ENCODE measurements at places on chromosomes 7 and 10.
A peak's percentile ranks its signal among the peaks of the same experiment; 100 is the strongest.

- DNase-seq: no peak
Measured at GRCh38 chr7:99365318-99366141, 9.0 kb upstream of the ARPC1B start.

DNA sequence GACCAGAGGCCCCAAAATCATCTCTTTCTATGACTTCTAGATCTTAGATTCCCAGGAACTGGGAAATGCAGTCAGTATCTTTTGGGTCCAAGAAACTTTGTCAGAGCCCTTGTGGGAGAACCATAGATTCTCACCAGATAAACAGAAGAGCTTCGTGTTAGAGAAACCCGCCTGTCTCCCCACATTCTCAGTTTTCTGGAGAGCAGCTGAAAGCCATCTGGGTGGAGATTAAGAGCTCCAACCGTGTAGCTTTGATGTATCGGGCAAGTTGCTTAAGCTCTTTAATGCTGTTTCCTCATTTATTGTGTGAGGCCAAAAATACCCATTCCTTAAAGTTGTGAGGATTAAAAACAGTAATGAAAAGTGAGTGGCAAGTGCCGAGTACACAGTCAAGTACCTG lies 107.6 kb downstream of the WDR37 start:
- no peak for DNase-seq

- DNase-seq: peak; percentile 68
Measured at GRCh38 chr10:127243490-127244272, 47.3 kb upstream of the INSYN2A start.

- peak; percentile 15 for DNase-seq
Measured at GRCh38 chr7:115471891-115472290, 550.0 kb downstream of the MDFIC start.

DNA sequence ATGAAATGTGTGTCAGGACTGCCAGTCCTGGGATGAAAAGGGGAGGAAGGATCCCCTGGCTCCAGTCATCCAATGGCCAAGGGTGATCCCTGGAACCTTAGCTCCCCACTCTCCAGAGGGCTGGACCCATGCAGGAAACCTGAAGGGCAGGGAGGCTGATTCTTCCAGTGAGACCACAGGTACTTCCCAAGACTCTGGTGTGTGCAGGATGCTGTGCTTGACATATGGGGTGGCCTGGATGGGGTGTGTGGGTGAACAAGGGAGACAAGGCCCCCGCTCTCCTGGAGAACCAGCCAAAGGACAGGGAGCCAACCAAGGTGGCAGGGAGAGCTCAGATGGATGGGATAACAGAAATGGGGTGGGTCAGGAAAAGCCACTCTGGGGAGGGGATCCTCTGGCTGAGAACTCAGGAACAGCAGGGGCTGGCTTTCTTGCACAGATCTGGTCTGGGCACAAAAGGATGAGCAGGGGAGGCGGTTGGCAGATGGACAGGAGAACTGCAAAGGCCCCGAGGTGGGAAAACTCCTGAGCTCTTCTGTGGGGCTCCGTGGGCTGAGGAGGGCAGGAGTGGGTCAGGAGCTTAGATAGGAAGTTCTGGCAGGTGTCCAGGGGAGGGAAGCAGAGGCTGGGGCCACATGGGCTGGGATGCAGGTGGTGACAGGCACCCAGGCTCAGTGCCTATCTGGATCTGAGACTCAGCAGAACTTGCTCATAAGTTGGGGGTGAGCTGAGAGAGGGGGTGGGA lies 100.6 kb downstream of the ARHGAP22 start:
- DNase-seq: no peak

DNA sequence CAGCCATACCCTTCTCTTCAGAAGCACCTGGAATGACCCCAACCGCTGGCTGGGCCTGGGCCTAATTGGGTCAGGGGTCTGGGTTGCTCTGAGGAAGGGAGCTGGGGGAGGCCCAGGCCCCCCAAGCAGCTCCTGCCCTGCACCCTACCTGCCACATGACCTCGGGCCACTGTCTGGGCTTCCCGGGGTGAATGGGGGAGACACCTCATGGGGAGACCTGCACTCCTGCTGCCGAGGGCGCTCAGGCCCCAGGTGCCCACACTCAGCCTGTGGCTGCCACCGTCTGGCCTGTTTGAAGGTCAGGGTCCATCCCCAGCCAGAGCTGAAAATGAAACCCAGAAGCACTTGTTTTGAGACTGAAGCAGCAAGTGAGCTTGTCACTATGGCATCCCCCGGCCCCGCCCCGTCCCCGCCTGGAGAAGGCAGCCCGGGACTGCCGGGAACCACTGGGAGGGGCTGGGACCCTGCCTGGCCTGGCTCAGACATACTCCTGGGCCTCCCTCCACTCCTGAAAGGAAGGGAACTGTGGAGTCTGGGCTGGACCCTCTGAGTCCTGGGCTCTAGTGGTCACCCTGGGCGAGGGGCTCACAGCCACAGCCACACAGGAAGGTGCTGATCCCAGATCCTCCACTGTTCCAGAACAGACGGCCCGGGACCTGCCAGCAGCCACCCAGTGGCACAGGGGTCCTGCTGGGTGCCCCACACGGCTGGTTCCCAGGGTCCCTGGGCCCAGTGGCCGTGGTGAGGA lies 7.4 kb upstream of the MICALL2 start:
- DNase-seq: peak; percentile 61

- peak; percentile 48 for DNase-seq
Measured at GRCh38 chr10:82245906-82246560, 371.0 kb downstream of the NRG3 start.

GRCh38 chr7:23787272-23787671 lies 77.3 kb downstream of the STK31 start:
- DNase-seq: no peak

DNA sequence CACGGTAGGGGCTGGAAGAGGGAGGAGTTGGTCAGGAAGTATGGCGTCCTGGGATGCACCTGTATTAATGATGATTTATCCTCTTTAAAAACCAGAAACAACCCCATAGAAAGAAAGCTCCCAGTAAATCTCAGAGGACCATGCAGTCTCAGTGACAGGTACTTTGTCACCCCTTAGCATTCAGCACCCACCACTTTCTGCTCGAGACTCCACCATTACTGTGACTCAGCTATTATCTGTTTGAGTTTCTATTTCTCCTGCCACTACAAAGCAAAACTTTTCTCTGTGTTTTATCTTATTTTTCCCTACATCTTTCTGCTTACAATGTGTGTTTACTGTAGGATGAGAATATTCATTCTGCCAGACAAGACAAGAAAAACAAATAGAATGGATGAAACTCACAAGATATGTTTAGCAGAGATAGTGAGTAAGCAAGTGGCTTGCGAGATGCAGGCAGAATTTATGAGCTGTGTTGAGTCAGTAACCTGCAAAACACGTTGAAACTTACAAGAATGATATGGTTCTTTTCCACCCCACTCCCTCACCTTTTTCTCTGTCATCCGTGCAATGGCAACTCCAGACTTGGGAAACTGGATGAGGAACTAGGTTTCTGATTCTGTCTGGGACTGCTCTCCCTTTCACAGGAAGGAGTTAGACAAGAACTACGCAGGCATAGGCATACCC lies 127.1 kb downstream of the AOAH start:
- peak; percentile 5 for DNase-seq

GRCh38 chr10:49508654-49509053 lies 30.3 kb downstream of the ERCC6 start:
- DNase-seq: no peak

DNA sequence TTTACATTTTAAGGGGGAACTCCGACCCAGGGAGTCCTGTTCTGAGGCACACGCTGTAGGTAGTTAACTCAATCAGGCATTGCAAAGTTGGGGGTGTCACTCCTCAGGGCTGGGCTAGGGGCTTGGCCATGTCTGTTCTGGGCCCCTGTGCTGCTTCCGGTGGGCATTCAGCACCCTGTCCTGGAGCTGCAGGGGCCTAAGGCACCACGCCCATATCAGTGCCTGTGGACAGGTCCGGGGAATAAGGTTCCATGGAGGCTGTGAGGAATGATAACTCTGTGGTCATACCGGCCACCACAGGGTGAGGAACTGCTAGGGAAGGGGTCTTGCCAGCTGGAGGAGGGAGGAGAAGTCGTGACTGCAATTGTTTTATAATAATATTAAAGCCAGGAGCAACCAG lies 539.1 kb upstream of the FOXK1 start:
- DNase-seq: no peak

GRCh38 chr10:124591123-124591495 lies 129.5 kb downstream of the LHPP start:
- no peak for DNase-seq

DNA sequence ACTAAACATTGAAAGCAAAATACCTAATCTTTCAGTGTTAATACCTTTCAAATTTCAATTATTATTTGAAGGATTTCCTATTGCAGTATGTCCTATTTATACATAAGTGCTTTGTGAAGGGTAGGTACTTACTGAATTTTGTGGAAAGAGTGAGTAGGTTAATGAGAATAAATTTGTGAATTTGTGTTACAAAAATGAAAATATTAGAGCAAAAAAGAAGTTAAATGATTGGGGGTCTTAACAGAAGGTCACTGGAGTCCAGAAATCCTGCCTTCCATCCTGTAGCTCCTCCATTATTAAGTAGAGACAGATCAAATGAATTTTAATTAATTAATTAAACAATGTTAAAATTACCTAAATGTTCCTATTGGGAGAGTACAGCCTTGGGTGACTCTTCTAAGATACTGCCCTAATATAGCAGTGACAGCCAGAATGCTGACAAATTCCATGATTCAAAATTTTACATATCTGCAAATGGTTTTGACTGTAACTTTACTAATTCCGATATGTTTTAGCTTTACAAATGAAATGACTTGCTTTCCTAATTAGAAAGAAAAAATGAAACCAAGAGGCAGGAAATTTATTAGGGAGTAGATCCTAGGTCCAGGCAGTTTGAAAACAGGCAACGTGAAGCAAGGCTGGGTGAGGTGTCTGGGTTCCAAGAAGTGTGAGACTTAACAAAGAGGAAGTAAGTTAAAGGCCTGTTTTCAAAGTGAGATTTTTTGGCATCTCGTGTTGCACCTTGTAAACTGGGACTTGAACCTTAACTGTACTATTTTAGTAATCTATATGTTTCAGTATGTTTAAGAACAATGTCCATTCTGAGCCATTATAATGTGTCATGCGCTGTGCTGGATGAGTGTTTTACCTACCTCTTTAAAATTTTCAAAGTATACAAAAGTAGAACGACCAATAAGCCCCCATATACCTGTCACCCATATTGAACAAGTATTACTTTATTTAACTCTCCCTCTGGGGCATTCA lies 1.5 kb downstream of the PIK3CG start:
- DNase-seq: no peak

DNA sequence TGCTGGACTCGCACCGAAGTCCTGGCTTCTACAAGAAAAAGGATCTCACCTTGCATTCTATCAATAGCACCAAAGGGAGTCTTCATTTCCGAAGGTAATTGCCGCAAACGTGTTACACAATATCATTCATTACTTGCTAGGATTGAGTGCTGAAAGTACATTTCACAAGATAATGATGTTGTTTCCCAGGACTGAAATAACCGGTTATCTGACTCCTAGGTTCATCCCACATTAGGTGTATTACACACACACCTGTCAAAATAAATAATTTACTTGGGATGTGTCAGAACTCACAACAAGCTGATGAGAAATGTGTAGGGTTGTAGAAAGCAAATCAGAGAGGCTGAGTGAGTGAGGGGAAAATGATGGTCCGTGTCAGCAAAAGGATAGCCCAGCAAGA lies 219.4 kb upstream of the RHOBTB1 start:
- DNase-seq: no peak

- no peak for DNase-seq
Measured at GRCh38 chr7:56087445-56087844, 5.3 kb downstream of the PHKG1 start.

GRCh38 chr7:50739744-50740435 lies 42.8 kb downstream of the GRB10 start:
- no peak for DNase-seq

DNA sequence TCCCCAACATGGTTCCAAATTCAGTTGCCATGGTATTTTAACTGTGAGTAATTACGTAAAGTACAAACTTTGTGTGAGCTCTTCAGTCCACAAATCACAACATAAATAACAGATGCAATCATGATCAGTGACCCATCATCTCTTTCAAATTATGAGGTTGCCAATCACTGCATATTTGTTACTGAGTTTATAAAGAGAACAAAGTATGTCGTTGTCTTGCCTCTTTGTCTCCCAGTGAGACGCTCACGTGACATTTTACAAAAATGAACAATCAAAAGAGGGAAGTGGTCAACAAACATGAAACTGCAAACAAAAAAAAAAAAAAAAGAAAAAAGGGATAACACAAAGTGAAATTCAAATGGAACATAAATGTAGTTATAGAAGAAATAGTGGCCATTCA lies 122.7 kb upstream of the PDSS1 start:
- DNase-seq: no peak

DNA sequence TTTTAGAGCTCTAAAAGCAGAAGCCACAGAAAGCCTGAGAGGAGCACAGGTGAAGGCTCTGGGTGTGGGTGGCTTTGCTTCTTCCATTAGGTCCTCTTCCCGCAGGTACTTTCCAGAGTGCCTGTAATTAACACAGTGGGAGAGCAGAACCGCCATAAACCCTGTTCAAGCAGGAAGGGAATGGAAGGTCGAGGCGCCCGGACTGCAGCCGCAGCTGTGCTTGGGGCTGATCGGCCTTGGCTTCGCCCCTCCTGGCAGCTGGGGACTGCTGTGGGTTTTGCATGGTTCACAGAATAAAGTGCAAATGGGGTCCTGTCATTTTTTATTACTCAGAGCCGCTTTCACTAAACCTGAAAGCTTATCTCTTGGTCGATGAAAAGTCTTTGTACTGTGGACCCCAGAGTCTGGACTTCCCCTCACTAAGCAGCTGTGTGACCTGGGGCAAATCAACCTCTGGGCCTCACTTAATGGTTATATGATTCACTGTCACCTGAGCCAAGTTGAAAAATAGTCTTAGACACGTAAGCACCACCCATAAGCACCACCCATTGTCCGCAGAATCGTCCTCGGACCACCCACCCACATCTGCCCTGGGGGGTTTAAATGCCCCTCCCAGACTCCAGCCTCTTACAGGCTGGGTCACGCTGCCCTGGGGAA lies 100.9 kb downstream of the XRCC2 start:
- no peak for DNase-seq

GRCh38 chr7:4808026-4808425 lies 32.6 kb downstream of the AP5Z1 start:
- DNase-seq: no peak

- DNase-seq: no peak
Measured at GRCh38 chr7:155971180-155971770, 159.0 kb upstream of the SHH start.

DNA sequence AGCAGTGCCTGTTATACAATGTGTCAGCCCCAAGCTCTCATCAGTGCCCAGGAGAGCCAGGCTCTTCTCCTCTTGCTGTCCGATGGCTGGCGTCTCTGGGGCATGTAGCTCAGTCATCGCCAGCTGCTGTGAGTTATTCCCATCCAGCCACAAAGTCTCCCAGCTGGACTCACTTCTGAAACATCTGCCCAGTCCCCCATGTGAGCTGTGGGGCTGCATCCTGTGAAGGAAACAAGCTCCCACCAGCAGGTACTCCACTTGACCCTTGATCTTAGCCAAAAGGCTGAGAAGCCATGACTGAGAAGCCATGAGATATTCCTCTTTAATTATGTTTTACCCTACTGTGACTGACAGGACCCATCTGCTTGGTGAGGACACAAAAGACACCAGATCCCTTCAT lies 212.7 kb upstream of the IGFBP3 start:
- no peak for DNase-seq

GRCh38 chr10:78777867-78778266 lies 290.9 kb upstream of the ZMIZ1 start:
- DNase-seq: no peak
